ENCODE measurements at places on chromosomes 16 and 17.
A peak's percentile ranks its signal among the peaks of the same experiment; 100 is the strongest.

GRCh38 chr17:31582151-31582907, 190.9 kb downstream of the RAB11FIP4 start:
- peak; percentile 64 for DNase-seq

DNA sequence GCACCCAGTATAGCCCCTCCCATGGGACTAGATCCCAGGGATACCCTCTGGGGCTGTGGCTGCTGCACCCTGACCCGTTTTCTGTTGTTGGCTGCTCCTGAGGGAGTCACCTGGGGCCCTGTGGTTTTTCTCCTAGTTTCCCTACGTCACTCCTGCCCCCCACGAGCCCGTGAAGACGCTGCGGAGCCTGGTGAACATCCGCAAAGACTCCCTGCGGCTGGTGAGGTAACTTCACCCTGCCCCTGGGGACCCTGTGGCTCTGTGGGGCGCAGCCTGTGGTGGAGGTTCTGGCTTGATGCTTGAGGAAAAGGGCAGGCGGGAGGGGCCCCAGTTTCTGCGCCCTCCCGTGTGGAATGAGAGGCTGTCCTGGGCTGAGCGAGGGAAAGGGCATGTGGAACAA, 27.2 kb downstream of the MGRN1 start:
- DNase-seq: no peak

DNA sequence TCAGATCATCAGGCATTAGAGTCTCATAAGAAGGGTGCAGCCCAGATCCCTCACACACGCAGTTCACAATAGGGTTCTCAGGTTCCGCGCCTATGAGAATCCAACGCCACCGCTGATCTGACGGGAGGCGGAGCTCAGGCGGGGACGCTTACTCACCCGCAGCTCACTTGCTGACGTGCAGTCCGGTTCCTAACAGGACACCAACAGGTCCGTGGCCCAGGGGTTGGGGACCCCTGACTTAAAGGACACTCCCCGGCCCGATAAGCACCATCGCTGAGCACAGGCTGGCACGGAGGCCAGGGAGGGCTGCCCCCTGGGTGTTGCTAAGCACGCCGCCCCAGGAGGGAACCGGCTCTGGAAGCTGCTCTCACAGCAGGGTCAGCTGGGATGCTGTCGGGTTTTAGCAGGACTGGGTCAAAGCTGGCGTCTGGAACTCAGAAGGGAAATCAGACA, 30.1 kb upstream of the BAHCC1 start:
- DNase-seq: peak; percentile 79

GRCh38 chr17:61368832-61369450, 30.7 kb upstream of the TBX2 start:
- no peak for DNase-seq

- no peak for DNase-seq
Observed at GRCh38 chr16:88298833-88299745, 83.7 kb upstream of the ZNF469 start.

DNA sequence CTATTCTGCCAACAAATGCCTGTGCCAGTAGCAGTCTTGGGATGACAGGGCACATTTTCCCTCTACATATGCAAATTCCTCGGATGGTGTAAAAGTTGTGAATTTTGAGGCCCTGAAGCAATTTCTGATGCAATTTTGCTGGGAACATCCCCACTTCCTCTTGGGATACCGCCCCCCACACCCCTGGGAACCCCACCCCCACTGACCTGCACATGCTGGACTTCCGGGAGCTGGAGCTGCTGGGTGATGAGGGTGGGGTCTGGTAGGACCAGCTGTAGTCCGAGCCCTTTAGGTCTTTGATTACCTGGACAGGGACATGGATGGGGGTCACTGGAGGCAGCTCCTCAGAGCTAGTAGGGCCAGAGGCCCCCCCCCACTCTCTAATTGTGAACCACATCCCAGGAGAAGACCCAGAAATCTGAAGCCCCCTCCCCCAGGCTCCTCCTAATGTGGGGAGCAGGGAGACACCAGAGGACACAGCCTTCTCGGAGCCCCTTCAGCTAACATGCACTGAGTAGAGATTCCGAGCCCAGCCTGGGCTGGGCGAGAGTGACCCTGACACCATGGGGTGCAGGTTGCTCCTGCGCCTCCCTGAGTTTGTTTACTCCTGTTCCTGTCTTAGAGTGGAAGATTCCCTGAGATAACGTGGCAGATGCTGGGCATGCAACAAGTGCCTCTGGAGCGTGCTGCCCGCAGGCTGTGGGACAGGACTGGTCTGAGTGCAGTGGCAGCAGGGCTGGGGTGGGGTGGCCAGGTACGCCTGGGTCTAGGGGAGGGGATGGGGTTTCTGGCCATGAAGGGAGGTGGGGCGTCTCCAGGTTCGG, 9.0 kb downstream of the MTSS2 start:
- DNase-seq: no peak

DNA sequence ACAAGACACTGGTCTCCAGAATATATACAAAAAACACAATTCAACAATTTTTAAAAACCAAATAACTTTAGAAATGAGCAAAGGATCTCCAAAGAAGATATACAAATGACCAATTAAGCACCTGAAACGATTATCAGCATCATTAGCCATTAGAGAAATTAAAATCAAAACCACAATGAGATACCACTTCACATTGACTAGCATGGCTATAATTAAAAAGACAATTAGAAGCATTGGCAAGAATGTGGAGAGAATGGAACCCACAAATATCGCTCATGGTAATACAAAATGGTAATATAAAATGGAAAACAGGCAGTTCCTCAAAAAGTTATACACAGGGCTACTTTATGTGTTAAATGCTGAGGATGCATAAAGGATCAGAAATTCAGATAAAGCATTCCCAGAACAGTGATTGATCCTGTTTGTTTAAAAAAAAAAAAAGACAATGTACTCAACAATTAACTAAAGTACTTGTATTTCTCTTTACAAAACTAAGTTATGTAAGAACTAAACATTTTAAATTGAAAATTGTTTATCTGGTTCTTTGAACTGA, 52.5 kb downstream of the KANSL1 start:
- DNase-seq: no peak

- DNase-seq: no peak
Observed at GRCh38 chr16:48507886-48508285, 102.1 kb downstream of the N4BP1 start.

- DNase-seq: no peak
Observed at GRCh38 chr17:29687596-29687995, 64.9 kb upstream of the CORO6 start.

GRCh38 chr16:77469634-77470033, 34.8 kb upstream of the ADAMTS18 start:
- DNase-seq: no peak

- DNase-seq: no peak
Observed at GRCh38 chr16:51242296-51242994, 91.4 kb upstream of the SALL1 start.

- DNase-seq: peak; percentile 34
Observed at GRCh38 chr17:6505425-6506142, 50.8 kb downstream of the PITPNM3 start.

DNA sequence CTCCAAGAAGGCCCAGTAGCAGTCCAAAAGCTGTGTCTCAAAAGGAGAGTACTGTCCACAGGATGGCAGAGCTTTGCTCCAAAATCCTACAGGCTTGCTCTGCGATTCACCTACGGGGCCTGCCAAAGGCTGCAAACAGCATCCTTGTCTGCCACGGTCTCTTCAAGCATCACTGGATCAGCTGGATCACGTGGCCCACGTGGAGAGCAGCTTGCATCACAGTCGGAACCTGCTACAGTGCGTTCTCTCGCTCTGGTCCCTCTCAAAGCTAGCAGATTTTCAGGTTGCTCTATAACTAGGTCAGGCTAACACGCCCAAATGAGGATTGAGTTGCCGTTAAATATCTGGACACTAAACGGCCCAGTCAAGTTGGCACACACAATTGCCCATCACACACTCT, 8.4 kb upstream of the TIMM22 start:
- no peak for DNase-seq

- DNase-seq: no peak
Observed at GRCh38 chr16:86256995-86257394, 253.3 kb upstream of the FOXF1 start.

DNA sequence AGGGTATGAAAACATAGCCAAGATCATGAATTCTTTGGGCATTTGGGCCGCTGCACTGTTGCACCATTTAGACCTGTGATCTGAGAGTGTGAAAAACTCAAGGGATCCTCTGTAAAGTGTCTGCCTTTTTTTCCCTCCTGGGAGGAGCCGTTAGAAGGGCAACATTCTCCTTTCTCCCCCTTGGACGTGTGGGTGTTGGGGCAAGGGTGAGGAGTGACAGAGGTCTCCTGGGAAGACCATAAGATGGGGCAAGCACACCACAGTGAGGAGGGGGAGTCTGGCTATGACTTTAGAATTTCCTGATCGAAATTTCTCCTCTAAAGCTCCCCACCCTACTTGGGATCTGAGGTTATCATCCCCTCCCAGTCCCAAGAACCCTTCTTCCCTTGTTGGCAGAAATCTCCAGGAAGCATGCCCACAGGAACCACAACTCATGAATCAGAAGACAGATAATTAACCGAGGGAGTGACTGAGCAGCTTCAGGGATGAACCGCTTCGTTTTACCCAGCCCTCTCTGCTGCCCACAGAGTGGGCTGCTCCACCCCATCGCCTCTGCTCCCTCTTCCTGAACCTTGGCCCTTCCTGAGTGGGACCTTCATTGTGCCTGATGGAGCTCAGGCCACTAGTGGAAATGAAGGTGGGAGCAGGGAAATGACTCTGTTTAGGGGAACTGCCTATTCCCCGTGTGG, 4.2 kb downstream of the ITGB3 start:
- peak; percentile 46 for DNase-seq

- DNase-seq: no peak
Observed at GRCh38 chr16:68289621-68290329, 21.0 kb downstream of the SLC7A6OS start.

GRCh38 chr17:57994436-57994835, 6.4 kb upstream of the VEZF1 start:
- DNase-seq: no peak

DNA sequence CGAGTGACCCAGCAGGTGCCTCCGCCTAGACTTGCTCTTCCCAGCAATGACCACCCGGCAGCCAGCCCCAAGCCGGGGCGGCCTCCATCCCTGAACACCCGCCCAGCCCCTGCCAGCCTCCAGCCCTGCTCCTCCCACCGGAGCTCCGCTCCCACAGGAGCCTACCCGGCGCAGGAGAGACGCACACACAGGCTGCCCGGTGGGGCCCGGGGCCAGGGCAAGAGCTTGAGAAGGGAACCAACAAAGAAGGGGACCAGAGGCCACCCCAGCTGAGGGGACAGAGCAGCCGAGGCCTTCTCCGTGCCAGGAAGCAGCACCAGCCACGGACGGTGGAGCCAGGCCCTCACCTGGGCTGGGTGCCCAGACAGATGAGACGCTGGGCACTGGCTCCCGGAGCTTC, 13.8 kb downstream of the PKD1 start:
- DNase-seq: no peak

DNA sequence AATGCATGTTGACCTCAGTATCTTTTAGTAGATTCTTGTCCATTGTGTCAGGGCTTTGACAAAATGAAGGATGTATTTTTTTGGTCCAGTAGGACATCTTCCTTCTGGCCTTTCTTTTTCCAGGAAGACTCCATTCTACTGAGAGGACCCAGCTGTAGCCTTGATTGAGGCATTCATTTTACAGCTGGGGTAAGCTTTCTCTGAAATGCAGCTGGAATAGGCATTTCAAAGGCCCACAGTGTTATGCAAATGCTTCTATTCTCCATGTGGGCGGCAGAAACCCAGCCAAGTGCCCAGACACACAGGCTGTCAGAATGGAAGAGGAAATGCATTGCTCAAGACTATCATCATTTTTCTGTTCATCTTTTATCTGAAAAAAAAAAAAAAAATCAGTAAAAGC, 629.0 kb upstream of the CDH8 start:
- DNase-seq: no peak
